ENCODE measurements at places on chromosomes 11 and 22. TPM values are rescaled to one million over a fixed set of nuclear protein-coding genes. Genes with fewer than 3 reads are reported as not detected.
A peak's percentile ranks its signal among the peaks of the same experiment; 100 is the strongest.

Gene PPP6R2
- 42.4 TPM for total RNA-seq

Gene KRTAP5-6
- not detected for total RNA-seq

Gene KCNJ11
- 23.5 TPM for total RNA-seq

Gene KRTAP5-11
- not detected for total RNA-seq

DNA sequence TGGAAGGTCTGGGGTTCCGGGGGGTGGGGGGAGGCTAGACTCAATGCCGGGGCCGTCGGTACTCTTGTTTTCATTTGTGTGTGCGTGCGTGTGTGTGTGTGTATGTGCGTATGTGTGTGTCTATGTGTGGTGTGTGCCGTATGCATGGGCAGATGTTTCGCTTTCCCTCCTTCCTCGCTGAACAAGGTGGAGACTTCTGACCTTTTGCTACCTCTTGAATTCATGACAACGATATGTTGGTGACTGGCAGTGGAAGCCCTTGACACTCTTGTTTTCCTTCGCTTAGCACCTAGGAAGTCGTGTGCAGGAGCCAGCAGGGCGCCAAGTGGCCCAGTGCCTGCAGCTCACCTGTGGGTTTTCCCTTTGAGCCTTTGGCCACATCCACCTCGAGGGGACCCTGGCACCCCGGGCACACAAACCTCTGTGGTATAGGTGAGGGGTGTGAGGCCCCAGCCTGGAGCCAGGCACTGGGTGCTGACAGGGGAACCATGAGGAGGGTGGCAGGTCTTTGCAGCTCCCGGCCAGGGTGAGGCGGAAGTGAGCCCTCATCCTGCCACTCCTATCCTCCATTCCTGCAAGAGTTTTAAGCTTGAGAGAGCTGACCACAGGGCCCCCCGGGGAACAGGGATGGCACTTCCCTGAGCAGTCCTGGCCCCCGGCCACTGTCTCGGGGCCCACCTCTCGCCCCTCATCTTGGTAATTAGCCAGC, 19.3 kb upstream of the TMEM191C start:
- no peak for DNase-seq

DNA sequence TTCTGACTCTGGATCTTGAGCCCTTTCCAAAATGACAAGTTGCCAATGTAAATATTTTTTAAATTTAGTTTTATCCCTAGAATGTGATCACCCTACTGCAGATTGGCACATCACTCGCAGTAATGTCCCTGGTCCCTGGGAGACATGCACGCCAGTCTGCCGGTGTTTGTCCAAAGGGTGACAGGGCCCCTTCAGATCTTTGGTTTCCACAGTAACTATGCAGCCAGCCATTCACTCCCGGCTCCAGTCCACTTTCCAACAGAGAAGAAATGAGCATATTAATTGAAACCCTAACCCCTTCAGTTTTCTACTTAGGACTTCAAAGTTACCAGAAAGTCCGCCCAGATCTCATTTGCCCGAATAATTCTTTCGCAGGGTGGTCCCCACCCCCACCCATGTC, 25.8 kb upstream of the RASSF10 start:
- no peak for DNase-seq

GRCh38 chr11:17740649-17741235, 6.2 kb downstream of the KCNC1 start:
- DNase-seq = peak; percentile 56

DNA sequence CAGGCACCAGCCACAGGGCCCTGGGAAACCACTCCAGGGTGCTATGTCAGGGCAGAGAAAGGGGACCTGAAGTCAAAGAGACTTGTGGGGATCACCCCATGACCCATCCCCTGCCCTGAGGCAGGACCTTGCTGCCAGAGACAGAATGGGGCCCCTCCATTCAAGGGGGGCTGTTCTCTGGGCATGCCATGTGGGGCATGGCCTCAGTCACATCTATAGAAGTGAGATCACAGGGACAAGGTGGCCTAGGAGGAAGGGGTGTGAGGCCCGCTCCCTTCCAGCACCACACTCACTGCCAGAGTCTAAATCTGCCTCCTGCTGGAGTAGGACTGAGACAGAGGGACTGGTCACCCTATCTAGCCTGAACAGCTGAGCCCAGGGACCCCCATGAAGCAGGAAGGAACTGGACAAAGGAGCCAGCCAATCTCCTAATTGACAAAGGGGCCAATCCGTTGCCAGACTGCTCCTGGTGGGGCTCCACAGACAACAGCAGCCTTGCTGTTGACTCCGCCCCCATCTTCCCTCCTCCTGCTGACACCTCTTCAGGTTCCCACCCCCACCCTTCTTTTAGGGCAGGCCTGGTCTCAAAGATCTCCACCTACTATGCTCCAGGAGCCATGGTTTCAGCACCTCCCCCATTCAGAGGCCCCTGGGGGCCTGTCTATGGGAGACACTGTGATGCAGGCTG, 26.0 kb downstream of the NEAT1 start:
- DNase-seq = no peak

DNA sequence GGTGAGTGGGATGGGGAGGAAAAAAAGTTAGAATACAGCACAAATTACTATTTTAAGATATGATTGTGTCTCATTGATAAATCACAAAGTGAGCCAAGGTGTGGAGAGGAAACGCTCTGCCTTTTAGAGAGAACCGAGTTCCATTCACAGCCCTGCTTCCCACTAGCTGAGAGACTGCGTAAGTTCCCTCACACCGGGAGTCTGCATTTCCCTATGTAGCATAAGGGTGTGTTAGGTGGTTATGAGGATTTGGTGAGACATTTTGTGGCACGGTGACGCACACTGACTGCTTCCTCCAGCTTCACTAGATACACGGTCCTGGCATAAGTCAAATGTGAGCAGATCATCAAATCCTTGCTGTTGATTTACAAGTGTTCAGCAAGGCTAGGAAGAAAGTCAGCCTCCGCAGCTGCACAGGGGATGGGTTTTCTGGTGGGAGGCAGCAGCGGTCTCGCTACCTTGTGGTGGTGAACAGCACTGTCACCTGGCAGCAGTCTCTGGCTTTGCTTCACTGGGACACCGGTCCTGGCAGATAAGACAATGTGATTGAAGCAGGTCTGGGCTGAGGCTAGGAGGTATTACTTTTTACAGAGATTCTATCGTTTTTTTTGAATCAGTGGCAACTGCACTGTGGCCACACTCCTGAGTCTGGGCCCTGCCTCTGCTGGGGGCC, 312.2 kb upstream of the B3GAT1 start:
- DNase-seq = no peak

DNA sequence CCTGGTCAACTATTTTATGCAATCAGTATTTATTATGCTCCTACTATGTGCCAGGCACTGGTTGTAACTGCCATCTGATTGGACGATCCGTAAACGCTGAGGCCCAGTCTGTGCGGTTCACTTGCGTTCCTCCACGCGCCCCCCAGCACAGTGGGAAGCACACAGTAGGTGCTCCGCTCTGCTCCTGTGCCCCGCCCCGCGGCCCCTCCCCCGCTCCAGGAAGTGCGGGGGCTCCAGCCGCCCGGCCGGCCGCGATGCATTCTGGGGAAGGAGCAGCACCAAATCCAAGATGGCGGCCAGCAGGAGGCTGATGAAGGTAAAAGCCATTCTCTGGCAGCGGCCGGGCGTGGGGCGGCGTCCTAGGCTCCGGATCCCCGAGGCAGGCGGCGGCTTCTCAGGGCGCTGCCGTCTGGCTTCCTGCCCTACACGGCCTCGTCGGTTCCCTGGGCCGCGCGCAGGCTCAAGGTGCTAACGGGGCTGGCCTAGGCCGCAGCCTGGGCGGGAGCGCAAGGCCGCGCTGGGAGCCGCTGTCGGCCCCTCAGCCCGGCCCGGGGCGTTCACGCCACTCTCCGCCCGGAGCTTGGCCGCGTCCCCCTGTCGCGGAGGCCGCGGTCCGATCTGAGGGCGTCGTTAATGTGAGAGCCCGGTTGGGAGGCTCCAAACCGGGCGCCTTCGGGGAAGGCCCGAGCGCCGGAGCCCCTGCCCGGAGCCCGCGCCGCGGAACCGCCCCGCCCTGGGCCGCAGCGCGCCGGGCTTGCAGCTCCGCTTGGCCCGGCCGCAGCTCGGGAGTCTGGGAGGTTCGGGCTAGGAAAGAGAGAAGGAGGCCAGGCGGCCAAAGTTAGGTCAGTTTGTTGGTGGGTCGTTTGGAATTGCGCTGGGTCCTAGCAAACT, at the start of gene UBE2L3:
TSS of gene UBE2L3 (plus strand) at position 259 of the 891 bp plus-strand sequence. CDS start at position 290, 31 bp downstream.
- DNase-seq = peak; percentile 91

DNA sequence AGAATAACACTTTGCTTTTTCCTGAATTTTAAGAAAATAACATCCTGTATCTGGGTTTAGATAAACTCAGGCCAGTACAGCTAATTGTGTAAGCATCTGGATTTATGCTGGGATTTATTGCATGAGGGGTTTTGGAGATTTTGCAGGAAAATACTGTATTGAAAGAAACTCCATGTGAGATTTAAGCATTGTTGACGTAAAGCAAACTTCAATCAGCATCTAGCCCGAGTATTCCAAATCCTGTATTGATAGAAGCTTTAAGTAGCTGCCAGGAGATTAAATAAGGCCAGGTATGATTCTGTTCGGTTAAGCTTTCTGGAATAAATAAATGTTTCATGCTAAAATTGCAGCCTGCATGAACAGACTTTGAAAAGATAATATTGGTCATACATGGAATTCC, 36.3 kb upstream of the LYVE1 start:
- DNase-seq = no peak

- DNase-seq = no peak
Measured at GRCh38 chr11:96481771-96482170, 92.0 kb downstream of the JRKL start.

DNA sequence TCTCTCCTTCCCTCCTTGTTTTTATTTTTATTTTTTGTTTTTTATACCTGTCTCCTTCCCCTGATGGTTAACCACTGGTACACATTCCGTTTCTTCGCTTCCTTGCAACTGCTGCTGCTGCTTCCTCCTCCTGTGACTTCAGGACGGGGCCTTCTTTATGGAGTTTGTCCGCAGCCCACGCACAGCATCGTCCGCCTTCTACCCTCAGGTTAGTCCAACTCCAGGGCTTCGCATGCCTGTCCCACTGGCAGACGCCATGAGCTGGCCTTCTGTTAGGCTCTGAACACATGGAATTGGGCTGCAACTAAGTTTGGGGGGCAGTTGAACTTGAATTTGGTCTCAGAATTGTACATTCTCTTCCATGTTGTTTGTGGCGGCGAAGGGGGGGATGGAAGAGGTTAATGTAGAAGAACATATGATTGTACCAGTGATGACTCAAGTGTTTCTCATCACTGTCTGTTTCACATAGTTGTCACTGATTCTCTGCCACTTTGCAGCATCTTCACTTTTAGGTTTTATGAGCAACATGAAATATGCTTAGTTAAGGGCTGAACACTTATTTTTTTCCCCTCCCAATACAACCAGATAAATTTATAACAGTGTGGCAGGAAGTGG, 83.0 kb upstream of the YWHAH start:
- DNase-seq = no peak

GRCh38 chr22:37627545-37627944, 11.9 kb upstream of the SH3BP1 start:
- peak; percentile 83 for DNase-seq

DNA sequence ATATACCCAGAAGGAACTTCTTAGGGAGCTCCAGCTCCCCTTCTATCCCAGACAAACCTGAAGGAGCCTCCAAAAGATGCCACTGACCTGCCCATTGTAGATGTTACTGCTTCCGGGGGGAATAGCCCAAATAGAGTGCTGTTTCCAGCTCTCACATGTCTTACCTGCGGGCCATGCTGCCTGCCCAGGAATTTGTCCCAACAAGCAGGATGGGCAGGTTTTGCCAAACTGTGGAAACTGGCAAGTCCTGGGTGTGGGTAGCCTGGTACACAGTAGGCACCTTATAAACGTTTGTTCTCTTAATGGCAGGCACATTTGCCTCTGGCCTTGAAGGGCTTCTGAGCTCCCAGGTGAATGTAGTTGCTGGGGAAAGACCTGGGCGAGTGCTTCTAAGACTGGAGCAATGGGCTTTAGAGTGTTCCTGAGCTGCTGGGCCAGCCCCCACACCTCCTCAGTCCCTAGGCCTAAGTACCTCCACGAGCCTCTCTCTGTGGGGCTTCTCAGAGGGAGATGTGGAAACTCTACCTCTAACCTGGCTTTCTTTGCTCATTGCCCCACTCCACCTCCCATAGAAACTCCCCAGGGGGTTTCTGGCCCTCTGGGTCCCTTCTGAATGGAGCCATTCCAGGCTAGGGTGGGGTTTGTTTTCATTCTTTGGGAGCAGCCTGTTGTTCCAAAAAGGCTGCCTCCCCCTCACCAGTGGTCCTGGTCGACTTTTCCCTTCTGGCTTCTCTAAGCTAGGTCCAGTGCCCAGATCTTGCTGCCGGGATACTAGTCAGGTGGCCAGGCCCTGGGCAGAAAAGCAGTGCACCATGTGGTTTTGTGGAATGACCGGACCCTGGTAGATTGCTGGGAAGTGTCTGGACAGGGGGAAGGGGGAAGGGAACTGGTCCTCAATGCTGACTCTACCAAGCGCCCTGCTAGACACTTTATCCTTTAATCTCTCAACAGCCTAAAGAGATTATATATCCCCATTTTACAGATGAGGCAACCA, 37.2 kb downstream of the LIMK2 start:
- no peak for DNase-seq

- peak; percentile 59 for DNase-seq
Measured at GRCh38 chr11:129373489-129373953, 2.1 kb upstream of the BARX2 start.
